Head of caudate nucleus (tissue), 42 donors: ENCODE measurements at places on chromosomes 12 and 14.
A peak's percentile ranks its signal among the peaks of the same experiment; 100 is the strongest.

DNA sequence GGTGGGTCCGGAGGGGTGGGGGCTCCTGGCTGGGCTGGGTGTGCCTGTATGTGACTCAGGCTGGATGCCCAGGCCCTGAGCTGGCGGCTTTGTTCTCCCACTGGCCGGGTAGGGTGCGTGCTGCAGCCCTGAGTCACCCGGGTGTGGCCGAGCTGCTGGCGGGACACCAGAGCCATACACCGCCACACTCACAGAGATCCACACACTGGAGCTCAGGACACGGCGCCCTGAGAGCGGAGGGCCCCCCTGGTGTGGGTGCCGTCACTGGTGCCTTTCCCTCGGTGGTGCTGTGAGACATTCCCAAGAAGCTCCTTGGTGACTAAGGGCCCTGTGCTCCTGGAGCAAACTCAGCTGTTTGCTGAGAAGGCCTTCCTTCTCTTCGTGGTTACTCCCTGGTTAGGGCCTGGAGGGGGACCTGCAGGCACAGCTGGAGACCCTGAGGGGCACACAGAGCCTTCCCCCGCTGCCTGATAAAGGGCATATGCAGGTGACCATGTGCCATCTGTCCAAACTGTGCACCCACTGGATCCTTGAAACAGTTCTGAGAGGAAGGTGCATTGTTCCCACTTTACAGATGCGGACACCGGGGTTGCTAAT, 44.3 kb downstream of the KRT80 start:
- DNase-seq = no peak

GRCh38 chr12:52578469-52578868, 4.8 kb upstream of the KRT74 start:
- DNase-seq = no peak

DNA sequence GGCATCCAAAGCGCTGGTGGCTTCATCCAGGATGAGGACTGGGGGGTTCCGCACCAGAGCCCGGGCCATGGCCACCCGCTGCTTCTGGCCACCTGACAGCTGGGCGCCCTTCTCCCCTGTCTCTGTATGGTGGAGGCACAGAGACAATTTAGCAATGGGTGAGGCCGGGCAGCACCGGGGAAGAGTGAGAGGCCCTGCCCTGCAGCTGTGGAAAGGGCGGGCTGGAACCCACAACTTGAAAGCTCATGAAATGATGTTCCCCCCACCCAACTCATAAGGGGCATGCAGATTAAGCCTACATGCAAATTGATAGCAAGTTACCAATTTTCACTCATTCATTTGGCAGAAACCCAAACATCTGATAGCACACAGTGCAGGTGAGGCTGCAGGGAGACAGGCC, 34.1 kb downstream of the ABCB9 start:
- DNase-seq = no peak

- no peak for DNase-seq
Observed at GRCh38 chr12:109092497-109093021, 713 bp downstream of the ALKBH2 start.

DNA sequence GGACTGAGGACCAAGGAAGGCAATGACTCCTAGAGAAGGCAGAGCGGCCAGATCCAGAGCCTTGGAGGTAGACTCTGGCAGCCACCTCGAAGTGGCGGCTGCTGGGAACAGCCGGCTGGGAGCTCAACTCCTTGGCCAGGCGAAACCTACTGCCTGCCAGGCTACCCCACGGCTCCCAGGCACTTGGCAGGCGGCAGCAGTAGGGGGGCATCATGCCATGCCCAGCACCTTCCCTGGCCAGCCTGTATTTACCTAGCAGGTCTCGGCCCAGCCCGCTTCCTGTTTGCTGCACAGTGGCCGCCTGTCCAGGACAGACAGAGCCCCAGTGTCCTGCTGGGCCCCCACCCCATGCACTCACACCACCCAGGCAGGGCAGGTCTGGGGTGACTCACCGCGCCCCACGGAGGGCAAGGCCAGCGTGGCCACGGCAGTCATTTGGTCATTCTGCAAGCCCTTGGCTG, 10.2 kb downstream of the TRPV4 start:
- no peak for DNase-seq

DNA sequence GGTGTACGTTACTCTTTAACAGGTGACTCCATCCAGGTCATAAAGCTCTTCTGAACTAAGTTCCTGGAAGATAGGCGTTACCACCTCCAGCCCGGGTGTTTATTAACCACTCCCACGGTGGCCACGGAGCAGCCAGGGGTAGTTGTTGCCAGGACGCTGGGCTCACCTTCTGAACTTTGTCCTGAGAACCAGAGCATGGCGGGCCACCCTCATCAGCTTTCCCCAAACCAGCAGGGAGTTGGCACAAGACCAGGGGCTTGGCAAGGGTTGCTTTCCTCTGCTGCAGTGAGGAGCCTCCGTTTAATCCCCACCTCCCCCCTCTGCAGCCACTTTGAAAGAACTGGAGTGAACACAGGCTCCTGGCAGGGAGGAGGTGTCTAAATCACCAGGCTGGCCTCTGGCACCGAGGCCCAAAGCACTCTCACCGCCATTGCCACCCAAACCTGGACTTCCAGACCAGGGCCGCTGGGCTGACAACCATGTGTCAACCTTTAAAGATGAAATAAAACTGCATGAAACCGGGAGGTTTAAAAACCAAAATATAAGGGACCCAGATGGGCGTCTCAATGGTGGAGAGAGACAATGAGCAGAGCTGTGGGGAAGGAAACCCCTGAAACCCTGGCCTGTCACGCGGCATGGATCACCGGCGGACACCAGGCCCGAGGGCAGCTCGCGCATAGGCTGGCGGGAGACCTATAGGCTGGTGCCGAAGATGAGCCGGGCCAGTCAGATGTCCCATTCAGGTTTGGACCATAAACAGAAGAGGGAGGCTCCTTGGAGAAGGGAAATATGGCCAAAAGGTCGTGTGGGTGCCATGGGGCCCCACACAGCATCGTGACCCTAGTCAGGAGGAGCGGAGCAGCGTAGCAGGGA, 30.9 kb upstream of the TDRD9 start:
- no peak for DNase-seq

- peak; percentile 83 for DNase-seq
Observed at GRCh38 chr14:105481886-105482457, 4.7 kb upstream of the CRIP1 start.

- no peak for DNase-seq
Observed at GRCh38 chr12:123966596-123966995, 6.0 kb downstream of the CCDC92 start.

DNA sequence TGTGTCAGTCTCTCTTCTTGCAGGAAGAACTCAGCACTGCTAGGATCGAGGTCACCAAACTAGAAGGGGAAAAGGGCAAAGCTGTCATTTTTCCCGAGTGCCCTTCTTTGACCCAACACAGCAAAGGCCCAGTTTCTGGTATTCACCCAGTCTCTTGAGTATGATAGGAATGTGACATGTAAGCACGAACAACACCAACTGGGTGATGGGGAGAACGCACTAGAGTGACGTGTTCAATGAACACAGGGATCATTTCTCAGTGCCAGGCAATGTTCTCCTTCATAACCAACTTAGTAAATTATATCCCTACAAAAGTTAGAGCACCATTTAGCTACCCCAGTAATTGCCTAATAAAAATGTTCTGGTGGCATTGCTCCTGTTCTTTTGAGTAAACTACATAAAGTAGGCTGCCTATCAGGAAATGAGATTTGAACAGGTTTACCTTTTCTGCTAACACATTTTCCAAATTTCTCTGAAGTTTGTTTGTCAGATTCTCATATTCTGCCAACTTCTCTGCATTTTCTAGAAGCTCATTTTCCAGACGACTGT, 64.5 kb downstream of the NIN start:
- DNase-seq = no peak

DNA sequence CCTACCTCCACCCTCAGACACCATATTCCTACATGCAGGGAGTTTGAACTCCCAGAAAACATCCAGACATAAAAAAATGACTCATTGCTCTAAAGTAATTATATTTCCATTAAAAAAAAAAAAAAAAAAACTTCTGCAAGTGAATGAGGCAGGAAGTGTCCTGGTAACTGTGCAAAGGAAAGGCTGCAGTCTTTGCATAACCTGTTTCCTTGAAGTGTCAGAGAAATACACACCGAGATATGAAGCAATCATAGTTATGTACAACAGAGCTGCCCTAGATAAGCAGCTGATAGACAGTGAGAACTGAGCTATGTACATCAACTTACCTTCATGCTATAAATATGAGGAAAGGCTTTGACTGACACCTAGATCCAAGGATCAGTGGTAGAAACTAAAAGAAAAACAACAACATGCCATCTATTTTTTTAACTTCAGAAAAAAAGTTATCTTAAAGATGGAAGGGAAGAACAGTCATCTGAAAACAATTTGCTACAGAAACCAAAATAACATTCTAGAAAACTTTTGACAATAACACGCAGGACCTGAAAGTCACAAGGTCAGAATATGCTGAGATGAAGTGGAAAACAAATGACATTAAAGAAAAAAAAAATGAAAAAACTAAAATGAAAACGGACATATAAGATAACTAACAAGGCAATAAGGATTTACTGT, 263.2 kb downstream of the SEC23A start:
- no peak for DNase-seq

GRCh38 chr14:22627506-22628263, 16.5 kb downstream of the OR6J1 start:
- DNase-seq = no peak
